NCI-H1105 (cell line): ENCODE measurements at places on chromosomes 7 and 10.

DNA sequence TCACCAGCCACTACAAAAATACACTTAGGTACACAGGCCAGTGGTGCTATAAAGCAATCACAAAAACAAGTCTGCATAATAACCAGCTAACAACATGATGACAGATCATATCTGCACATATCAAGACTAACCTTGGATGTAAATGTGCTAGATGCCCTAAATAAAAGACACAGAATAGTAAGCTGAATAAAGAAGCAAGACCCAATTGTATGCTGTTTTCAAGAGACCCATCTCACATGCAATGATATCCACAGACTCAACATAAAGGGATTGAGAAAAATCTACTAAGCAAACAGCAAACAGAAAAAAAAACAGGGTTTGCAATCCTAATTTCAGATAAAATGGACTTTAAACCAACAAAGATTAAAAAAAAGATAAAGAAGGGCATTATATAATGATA is 505.4 kb upstream of the FZD8 start:
- no peak for DNase-seq

GRCh38 chr7:74306730-74307469 is 17.7 kb downstream of the CLIP2 start:
- no peak for DNase-seq

DNA sequence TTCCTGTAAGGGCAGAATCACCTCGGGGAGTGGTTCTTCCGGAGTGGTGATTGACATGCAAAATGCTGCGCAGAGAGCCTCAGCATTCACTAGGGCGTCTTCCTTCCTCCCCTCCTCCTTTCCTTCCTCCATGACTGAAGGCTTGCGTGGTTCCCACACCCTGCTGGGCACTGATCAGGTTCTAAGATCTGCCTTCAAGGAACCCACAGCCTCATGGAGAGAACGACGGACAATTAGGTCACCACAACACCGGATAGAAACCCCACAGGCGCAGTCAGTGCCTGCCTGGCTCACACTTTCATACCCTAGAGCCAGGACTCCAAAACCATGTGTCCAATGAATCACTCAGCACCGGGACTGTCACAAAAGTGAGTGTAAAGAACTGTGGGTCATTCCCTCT is 131.3 kb downstream of the DPP6 start:
- no peak for DNase-seq

- no peak for DNase-seq
Measured at GRCh38 chr7:133978502-133979295, 148.4 kb upstream of the LRGUK start.

GRCh38 chr10:117616179-117616578 is 73.6 kb downstream of the EMX2 start:
- no peak for DNase-seq

DNA sequence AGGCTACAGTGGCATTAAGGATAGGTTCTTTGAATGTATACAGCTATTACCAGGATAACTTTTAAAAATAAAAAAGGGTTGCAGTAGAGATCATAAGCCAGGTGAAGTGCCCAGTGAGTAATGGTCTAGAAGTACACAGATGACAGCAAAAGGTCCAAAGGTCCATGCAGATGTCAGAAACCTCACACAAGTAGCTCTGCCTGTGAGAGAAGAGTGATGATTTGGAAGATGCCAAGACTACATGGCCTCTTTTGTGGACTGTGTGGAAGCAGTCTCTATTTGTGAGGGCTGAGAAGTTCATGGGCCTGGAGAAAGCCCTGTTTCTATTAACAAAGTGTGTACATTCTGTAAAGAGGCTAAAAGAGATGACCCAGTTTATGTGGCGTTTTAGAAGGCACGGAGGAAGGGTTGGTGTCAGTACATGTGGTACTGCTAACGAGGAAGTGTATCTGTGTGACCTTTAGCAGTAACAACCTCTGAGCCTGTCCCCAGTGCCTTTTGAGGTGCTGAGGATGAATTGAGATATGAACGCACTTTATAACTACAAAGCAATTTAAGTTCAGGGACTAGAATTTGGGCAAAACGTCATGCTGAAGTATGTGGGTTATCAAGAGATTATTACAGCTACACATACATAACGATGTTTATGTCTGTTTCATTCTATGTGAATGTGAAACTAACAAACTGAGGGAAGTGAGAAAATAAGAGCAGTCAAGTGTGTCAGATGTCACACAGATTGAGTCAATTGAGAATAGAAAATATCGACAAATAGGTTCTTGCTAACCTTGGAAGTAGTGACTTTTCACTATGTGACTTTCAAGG is 7.6 kb downstream of the CYCS start:
- DNase-seq: no peak

DNA sequence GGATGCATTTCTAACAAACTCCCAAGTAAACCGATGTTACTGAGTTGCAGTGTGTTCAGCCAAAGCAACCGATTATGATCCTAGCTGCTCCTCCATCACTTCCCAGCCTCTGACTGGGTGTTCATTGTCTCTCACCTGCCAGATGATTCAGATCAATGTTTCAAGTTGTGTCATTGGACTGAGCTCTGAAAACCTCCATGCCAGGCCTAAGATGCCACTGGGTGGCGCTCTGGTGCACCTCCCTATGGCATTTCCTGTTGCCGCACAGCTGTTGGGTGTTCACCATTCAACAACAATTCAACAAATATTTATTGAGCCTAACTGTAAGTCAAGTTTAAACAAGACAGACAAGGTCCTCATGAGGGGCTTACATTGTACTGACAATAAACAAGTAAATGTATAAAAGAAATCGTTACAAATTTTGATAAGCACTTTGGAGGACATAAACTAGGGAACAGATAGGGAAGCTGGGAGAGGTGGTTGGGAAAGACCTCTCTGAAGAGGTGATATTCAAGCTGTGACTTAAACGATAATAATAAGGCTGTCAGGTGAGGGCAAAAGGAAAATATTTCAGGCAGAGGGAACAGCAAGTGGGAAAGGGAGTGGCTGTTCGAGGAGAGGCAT is 22.8 kb downstream of the RGR start:
- no peak for DNase-seq

DNA sequence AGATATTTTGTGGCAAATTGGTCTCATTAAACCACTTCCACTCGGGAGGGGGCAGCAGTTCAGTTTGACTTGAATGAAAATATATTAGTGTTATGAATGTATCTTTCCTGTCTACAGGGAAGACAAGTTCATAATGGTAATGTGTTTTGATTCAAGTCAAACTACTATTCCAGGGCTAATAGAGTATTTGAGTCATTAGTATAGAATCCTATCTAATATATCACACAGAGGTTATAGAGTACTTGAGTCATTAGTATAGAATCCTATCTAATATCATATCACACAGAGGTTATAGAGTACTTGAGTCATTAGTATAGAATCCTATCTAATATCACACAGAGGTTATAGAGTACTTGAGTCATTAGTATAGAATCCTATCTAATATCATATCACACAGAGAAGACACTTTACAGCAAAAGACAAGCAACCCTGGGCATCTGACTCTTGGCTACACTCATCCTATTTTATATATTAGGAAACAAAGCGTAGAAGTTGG is 199.7 kb upstream of the MAGI2 start:
- DNase-seq: no peak

DNA sequence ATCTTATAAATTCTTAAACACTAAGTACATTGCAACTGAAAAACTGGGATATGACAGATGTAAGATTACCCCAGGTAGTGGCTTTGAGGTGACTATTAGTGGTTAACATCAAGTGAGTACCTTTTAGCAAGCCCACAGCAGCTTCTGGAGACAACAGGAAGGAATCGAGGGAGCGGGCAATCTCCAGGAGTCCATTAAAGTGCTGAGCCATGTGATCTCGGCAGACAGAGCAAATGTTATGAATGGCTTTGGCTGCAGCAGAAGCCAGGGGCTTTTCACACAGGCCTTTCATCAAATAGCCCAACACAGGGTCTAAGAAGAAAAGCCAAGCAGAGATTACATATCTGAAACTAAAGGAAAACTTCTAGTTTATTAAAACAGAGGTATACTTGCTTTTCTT is 48.9 kb downstream of the IRF5 start:
- DNase-seq: no peak

DNA sequence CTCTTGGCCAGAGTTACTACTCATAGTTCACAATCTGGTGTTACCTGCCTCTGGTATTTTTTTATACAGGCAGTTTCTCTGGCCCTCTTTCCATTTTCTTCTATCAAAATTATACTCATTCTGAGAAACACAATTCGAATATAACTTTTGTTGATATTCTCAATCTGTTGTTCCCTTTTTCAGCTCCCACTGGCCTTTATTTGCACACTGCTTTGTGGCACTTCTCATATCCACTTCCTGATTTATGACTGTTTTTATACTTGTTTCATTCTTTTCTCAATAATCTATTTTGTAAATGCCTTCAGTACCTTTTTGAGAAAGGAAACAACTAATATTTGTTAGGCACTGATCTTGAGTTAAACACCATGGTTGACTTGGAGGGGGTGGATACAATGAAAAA is 93.8 kb upstream of the HDAC9 start:
- DNase-seq: no peak

DNA sequence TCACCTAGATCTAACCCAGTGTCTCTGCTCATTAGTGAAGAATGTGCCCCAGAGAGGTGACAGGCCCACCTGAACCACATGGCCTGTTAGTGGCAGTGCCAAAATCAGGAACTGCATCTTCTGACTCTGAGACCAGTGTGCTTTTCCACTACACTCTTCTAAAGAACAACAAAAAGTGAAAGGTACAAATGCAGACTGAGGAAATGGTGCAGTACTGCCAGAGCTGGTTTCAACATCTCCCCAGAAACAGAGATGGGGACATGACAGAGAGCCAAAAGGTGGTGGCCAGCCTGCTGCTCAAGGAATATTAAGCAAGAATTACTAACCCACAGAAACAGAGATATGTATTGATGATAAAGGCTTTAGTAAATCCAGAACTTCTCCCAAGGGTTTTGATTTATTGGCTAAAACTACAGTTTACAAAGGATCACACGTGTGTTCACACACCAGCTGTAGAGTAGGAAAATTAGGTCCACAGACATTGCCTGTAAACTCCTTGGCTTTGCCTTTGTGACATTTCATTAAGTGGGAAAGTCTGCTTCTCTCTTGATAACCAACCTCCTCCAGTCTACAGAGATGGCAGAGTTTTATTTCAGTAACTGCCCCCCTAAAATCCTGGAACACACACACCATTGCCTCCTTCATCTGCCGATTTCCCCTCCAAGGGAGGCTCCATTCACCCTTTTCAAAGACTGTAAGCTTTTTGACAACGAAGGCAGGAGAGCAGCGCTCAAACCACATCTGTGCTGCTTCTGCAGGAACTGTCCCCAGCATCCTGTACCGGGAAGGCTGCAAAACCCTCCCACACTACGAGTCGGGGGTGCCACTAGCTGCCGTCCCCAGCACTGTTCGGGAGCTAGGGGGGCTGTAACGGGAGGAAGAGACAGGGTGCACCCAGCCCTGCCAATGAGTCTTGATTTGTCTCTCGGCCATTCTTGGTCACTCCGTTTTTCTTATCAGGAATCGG is 29.8 kb downstream of the GSDME start:
- DNase-seq: no peak

- DNase-seq: no peak
Measured at GRCh38 chr7:123308254-123308951, 108.6 kb upstream of the SLC13A1 start.

GRCh38 chr10:122647383-122647968 is 52.2 kb downstream of the C10orf120 start:
- DNase-seq: no peak

DNA sequence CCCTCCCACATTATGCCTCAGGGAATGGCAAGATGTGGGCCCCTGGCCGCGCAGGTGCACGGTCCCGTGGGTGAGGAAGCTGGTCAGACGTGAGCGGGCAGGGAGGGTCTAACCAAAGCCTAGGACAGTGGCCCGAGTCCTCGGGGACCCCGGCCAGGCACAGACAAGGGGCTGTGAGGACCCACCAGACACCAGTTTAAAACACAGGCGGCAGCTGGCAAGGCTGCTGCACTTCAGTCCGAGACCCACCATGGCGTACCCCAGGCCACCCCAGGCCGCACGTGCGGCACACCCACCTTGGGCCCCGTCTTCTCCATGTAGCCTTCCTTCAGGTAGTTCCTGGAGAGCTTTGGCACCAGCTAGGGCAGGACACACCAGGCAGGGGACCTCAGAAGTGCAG is 23.5 kb downstream of the GET4 start:
- DNase-seq: no peak

DNA sequence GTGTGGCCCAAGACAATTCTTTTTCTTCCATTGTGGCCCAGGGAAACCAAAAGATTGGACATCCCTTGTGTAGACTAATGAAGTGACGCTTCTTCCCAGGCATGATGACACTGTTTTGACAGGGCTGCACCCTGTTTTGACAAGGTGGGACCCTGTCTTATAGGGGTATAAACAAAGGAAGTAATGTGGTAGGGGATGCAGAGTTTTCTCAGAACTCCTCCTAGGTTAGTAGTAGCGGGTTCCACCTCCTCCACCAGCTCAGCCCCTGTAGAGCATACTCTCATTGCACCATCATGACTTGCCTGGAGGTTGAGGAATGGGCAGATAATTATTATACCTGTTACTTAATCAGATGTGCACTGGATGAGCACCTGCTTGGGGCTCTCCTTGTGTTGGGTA is 123.1 kb downstream of the CCNY start:
- no peak for DNase-seq

GRCh38 chr7:8125680-8126444 is 136.1 kb downstream of the ICA1 start:
- DNase-seq: no peak

GRCh38 chr10:110436554-110437350 is 61.0 kb upstream of the DUSP5 start:
- DNase-seq: no peak

DNA sequence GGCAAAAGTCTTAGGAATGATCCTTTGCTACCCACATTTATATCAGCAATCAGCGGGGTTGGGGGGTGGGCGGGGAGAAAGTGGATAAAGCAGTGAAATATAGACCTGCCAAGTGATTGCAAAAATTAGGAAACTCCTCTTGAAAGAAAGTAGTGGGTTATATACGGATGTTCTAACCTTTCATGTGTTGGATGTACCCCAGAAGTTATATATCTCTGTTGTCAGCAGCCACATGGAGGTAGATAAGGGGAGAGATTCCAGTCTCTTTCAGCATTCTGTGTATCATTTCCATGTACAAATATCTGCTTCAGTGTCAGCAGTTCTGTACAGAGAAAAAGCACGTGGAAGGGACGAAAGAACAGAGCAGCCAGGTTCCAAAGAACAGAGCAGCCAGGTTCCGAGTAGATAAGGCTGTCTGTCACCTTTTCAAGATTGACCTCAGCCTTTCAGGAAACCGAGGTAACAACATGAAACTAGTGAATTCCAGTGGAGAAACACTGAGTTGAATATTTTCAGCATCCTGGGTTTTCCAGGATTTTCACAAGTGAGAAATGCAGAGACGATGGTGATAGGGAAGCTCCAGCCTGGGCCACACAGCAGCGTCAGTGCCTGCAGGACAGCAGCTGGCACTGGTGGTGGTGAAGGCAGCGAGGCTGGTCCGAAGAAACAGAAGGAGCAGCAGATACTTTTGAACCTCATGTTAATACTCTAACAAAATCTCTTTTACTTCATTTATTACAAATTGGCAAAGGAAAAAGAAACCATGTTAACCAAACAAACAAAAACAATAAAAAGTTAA is 212.3 kb downstream of the C7orf25 start:
- DNase-seq: no peak

- no peak for DNase-seq
Measured at GRCh38 chr7:98399462-98399861, 1.4 kb downstream of the BAIAP2L1 start.

- no peak for DNase-seq
Measured at GRCh38 chr7:42574685-42575084, 337.2 kb downstream of the C7orf25 start.
